ENCODE measurements at places on chromosomes 6 and 20.

- DNase-seq, result no peak
These were observed 4.0 kb downstream of the KIZ start for GRCh38 chr20:21129861-21130260.

DNA sequence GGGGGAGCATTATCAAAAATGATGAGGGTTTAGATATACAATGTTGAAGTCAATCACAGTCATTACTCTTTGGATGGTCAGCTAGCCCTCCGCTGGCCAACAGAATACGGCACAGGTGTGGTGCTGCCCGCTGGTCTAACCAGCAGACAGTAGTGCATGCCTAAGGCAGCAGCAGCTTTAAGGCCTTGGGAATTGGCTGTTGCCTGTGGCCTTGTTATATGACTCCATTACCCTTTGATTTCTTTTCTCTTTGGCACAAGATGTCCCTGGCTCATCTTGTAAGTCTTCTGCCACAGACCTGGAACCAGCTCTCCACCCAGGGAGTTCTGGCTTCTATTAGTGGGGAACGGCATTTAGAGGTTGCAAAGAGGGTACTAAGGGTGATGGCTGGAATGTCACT is 110.2 kb downstream of the WDR27 start:
- no peak for DNase-seq

DNA sequence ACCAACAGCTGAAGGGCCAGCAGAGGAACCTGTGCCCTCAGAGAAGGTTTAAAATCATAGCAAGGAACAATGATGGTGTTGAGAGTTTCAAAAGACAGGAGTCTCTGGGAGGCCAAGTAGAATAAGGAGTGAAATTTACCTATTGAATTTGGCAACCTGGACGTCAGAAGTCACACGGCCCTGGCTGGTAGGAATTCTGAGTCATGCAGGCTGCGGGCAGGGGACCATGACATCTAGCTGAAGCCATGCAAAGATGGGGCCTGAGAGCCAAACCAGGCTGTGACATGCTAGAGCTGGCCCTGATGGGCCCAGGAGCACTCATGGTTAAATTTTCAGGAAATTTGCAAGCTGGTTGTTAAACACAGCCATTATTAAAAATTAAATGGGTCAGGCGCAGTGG is 64.0 kb upstream of the SNX9 start:
- DNase-seq, result no peak

DNA sequence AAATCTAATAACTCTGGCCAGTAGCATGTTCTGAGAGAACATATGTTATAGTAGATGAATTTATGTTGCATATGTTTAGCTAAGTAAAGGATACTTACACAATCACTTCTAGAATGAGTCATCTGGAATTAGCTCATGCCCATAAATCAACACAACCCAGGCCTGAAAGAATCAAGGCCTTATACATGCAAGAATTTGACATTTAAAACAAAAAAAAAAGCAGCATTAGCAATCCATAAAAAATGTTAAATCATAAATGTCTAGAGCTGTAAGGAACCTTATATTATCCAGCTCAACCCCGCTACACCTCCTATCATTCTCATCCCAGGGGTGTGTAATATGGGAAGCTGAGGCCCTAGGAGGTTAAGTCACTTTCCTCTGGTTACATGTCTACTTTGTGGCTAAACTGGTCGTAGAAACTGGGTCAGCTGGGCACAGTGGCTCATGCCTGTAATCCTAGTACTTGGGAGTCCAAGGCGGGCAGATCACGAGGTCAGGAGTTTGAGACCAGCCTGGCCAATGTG is 105.2 kb upstream of the CARMIL1 start:
- DNase-seq, result no peak

DNA sequence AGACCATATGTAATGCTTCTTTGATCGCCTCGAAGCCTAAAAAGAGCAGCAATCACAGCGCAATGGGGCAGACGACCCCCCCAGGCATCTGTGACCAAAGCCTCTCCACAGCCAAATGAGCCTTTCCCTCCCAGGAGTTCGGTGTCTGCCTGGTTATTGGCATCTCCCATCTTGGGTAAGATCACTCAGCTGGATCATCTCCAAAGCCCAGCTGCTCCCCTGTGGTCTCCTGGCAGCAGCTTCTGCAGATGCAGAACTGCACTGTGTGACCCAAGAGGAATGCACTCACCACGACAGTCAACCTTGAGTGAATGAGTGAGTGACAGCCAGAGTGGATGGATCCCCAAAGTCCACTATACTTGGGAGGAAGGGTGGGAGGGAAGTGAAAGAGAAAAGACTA is 44.8 kb upstream of the IYD start:
- DNase-seq, result no peak

GRCh38 chr20:32841174-32841573 is 17.5 kb upstream of the EFCAB8 start:
- DNase-seq, result no peak

- no peak for DNase-seq
These were observed 299.9 kb upstream of the BMP2 start for GRCh38 chr20:6467562-6467961.

- no peak for DNase-seq
These were observed 85.6 kb downstream of the UBE3D start for GRCh38 chr6:82980086-82980485.

- no peak for DNase-seq
These were observed 155.5 kb upstream of the DST start for GRCh38 chr6:56798163-56798562.

DNA sequence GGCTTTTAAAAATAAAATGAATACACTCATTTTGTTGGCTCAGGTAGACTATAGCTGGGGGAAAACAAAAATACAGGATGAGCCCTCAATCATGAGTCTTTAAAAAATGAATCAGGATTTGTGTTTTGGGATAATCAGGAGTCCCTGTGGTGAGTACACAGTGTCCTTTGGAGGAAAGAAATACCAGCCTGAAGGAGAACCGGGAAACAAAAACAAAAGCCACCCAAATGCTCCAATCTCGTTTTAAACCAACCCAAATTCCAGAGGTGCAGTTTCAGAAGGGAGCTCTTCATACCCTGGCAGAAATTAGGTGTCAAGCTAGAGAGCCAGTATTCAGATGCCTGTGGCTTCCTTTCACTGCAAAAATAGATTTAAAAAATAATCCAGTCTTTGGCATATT is 23.3 kb upstream of the FOXA2 start:
- DNase-seq, result no peak
